ENCODE measurements at places on chromosomes 16 and 17.

GRCh38 chr17:7079581-7080455 is at the start of gene CLEC10A:
TSS of gene CLEC10A (minus strand) at chr17:7080251. CDS start at chr17:7078812, 1,439 bp downstream.
- DNase-seq: no peak

- no peak for DNase-seq
Measured at GRCh38 chr16:67948015-67948414, 4.1 kb upstream of the LCAT start.

DNA sequence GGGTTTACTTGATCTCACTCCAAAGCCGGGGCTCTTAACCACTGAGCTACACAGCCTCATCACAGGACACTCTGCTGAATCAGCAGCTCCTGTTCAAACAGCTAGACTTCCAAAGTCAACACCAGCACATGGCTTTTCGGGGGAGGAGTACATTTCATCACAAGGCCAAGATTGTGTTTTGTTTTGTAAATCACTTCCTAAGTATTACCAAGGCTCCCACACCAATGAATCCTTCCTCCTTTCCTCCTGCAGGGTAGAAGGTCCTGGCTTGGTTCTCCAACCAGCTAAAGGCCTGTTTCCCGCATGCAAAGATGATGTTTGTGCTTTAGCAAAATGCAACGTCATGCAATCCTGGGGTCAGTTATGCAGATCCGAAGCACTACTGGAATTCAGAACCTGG is 152.5 kb downstream of the XYLT1 start:
- no peak for DNase-seq

DNA sequence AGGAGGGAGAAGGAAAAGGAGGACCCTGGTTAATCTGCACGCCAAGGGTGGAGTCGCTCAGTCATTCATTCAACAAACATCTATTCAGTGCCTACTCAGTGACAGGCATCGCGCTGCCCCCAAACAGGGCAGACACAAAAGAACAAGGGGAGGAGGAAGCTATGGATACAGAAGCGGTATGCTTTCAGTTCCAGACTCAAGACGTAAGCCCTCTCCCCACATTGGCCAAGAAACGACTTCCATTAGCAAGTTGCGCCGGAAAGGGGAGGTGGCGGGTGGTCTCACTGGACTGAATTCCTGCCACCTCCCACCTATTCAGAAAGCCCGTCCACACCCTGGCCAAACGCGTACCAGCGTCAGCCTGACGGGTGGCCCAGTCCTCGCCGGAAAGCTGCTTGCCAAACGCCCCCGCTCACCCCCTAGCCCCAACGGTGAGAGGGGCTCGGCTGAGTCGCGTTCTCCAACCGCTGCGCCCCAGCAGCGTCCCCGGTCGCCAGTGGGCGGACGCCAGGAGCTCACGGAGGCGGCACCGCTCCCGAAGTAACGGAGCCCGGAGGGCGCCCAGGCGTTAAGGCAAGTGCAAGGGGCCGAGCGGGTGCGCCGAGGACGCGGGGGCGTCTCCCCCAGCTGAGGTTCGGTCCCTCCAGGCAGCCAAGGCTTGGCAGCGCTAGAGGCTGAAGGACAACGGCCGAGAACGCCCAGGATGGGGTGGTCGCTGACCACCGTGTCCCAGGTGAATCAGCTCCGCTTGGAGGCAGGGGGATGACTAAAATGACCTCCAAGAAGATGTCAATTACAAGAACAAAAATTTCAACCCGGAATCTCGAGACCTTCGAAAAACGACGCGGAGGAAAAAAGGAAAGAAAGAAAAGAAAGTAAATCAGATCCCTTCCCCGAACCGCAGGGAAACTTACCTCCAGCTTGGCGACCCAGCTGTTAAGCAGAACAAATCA is 470.7 kb downstream of the SOX9 start:
- no peak for DNase-seq

DNA sequence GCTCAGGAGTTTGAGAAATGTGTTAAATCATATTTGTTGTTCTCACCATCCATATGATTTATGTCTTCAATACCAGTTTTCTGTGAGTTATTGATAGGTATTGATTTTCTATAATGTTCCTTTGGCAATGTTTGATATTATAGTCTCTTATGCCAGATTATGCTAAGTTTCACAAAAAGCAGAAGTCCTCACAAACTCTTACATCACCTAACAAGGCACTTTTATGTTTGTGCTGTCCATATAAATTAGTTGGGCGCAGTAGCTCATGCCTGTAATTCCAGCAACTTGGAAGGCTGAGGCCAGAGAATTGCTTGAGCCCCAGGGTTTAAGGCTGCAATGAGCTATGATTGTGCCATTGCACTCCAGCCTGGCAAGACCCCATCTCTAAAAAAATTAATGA is 12.6 kb upstream of the UQCRC2 start:
- DNase-seq: no peak
